ENCODE measurements at places on chromosomes 2 and 18.

DNA sequence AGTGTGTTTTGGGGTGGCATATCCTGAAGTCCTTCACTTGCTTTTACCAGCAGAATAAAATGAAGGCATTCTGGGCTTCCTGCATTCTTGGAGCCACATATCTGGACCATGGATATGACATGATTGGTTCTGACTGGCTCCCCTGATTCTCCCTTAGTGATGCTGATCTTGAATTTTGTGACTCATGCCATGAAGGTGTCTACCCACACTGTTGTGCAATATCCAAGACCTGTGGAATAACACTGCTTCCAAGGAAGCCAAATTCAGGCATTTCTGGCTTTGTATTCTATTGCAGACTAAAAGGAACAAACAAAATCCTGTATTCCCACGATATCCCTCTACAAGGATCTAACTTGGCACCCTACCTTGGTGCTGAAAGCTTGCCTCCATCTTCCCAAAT is 125.8 kb downstream of the LYPD6B start:
- DNase-seq = no peak

- no peak for DNase-seq
These were observed 322.1 kb upstream of the ETAA1 start for GRCh38 chr2:67075056-67075455.

DNA sequence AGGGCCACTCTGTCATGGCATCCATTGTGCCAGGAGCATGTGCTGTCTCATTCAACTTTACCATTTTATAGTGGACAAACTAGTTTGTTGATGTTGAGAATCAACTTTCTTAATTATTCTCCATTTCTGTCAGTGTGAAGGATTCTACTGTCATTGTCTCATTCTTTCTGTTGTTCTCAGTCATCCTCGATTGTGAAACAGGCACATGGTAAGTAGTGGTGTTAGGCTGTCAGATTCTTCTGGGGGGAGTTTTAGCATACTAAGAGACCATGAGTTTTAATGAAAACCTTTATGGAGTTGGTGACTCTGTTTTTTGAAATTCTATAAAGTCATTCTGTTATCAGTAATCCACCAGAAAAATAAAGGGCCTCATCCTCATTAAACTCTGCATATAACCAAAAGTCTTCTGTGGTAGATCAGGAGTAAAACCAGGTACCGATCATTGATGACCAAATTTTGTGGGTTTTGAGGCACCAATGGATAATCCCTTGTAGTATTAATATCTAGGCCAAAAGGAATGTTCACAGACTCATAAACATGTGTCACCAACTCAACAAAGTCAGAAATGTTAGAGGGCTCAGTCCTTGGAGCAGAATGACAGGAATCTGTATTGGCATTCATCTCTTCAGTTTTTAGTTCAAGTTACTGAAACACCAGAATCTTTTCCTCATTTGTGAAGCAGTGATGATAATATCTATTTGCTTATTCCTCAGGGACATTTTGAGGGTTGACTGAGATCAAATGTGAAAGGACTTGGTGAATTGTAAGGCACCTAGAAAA is 73.2 kb downstream of the CERS6 start:
- DNase-seq = no peak

DNA sequence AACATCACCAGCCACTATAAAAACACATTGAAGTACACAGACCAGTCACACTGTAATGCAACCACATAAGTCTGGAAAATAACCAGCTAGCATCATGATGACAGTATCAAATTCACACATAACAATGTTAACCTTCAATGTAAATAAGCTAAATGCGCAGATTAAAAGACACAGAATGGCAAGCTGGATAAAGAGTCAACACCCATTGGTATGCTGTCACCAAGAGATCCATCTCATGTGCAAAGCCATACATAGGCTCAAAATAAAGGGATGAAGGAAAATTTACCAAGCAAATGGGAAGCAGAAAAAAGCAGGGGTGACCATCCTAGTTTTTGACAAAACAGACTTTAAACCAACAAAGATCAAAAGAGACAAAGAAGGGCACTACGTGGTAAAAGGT is 110.8 kb downstream of the NR4A2 start:
- no peak for DNase-seq

DNA sequence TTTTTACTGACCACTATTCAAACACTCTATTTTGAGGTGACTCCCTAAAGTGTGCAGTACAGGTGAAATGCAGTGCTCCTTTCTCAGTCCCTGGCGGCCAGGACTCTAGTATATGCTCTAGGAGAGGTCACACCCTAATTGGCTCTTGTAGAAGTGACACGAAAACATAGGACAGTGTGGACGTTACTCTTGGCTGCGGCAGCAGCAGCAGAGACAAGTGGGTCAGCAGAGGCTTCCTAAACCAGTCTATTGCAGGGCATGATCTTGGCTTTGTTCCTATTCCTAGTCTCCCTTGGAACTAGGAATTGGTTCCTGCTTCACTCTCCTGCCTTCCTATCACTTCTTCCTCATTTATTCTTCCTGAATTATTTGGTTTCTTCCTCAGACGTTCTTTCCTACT is 10.1 kb upstream of the ONECUT2 start:
- no peak for DNase-seq

GRCh38 chr2:85706063-85706462 is 11.9 kb downstream of the GNLY start:
- no peak for DNase-seq

- DNase-seq = no peak
These were observed 69.0 kb downstream of the CTAGE1 start for GRCh38 chr18:22348521-22349316.

GRCh38 chr2:117436697-117437096 is 377.8 kb upstream of the DDX18 start:
- DNase-seq = no peak

DNA sequence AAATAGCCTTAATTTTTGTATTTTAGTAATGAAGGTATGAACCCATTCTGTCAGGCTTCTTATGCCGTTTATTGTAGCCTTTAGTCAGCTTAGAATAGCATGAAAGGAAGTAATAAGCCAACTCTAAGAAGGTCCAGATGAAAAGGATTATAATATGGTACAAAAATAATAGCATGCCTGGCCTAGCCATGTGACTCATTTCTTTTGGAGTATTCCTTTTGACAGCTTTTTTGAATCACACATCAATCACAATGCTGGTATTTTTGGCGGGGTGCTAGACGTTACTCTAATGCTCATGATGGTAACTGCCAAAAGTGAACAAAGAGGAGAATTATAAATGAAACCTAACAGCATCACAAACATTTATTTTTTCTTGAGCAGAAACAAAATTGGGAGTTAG is 19.9 kb downstream of the FMNL2 start:
- DNase-seq = no peak

DNA sequence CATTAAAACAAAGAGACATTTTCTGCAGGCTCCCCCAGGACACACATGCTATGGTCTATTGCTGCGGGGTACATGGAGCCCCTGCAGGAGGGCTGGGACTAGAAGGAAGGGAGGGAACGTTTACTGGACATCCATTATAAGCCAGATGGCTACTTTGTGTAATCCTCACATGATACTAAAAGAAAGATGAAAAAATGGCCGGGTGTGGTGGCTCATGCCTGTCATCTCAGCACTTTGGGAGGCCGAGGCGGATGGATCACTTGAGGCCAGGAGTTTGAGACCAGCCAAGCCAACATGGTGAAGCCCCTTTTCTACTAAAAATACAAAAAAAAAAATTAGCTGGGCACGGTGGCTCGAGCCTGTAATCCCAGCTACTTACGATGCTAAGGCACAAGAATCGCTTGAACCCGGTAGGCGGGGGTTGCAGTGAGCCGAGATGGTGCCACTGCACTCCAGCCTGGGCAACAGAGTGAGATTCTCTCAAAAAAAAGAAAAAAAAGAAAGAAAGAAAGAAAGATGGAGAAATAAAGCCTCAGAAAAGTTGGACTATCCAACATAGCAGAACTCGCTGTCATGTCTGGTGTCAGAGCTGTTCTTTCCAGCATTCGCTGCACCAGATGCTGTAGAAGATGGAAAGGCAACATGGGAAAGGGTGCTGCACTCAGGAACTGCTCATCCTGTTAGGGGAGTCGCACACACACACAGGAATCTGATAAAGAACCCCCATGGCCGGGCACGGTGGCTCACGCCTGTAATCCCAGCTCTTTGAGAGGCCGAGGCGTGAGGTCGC is 7.8 kb upstream of the MYCN start:
- no peak for DNase-seq

DNA sequence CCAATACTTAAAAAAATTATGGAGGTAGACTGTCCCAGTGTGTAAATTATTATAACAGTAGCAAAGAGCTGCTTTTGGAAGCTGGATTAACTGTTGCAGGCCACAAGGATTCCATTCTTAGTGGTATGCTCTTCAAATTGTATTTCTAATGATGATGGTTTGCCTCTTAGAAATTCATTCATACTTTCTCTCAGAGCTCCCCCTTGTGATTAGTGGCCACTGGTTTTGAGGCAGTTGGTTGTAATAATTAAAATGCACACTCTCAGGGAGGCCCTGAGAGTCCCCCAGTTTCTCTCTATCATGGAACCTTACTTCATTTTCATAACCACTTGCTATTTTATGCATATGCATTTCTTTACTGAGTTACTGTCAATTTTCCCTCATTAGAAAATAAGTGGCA is 122.5 kb downstream of the PLA2R1 start:
- DNase-seq = peak; percentile 9

DNA sequence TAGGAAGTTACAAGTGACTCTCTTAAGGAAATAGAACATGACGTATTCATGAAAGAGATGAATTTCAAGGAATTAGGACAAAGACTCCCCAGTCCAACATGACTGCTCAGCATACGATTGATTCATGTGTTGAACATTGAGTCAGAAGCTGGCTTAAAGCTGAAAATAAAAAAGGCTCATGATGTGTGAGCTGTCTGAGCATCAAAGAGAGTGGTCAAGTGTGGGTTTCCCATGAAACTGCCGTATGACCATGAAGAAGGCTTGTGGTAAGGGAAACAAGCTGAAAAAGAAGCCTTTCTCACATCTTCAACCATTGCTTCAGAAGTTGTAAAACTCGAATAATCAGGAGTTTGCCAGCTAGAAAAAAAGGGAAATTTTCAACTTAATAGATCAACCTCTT is 201.9 kb upstream of the APCDD1 start:
- DNase-seq = no peak

DNA sequence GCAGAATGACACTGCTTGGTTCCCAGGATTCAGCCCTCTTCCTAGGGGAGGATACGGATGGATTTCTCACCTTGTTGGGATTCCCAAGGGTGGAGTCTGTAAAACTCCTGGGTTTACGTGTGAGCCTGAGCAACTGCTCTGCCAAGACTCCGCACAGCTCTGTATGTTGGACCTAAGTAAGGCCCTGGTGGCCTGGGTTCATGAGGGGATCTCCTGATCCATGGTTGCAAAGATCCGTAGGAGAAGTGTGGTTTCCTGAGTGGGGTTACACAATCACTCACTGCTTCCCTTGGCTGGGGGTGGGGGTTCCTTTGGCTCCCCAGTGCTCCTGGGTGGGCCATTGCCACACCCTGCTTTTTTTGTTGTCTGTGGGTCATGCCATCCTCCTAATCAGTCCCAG is 37.7 kb downstream of the ANKRD12 start:
- DNase-seq = no peak

- no peak for DNase-seq
These were observed 86.7 kb upstream of the THUMPD2 start for GRCh38 chr2:39865751-39866150.

DNA sequence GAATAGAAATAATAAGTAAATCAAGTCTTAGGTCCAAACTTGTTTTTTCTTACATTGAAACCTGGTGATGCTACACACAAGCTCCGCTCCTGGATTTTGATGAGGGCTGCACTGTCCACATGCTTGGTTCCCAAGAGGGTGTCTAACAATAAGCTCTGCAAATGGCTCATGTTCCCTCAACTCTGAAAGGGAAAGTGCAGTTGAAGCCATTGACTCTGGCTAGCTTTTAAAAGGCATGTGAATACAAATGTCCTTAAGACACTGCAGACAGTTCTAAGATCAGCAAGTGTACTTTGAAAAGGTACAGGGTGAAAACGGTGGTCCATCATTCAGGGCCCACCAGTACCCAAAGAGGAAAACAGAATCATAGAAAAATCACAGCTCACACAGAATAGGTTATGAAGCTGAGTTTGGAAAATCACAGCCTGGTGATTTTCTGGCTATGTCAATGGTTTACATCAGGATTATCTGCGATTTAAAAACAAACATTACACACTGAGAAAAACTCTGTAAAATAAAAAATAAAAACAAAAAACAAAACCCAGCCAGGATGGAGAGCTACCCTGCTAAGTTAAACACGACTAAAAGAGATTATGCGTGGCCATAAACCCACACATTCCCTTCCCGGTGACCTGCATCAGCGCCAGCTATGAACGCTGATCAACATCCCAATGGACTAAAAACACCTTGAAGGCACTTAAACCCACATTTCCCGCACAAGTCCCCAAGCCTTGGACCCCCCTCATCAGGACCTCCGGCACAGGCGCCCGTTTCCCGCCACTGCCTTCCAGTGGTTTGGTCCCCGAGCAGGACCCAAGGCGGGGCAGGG is 554 bp downstream of the PFN4 start:
- no peak for DNase-seq

DNA sequence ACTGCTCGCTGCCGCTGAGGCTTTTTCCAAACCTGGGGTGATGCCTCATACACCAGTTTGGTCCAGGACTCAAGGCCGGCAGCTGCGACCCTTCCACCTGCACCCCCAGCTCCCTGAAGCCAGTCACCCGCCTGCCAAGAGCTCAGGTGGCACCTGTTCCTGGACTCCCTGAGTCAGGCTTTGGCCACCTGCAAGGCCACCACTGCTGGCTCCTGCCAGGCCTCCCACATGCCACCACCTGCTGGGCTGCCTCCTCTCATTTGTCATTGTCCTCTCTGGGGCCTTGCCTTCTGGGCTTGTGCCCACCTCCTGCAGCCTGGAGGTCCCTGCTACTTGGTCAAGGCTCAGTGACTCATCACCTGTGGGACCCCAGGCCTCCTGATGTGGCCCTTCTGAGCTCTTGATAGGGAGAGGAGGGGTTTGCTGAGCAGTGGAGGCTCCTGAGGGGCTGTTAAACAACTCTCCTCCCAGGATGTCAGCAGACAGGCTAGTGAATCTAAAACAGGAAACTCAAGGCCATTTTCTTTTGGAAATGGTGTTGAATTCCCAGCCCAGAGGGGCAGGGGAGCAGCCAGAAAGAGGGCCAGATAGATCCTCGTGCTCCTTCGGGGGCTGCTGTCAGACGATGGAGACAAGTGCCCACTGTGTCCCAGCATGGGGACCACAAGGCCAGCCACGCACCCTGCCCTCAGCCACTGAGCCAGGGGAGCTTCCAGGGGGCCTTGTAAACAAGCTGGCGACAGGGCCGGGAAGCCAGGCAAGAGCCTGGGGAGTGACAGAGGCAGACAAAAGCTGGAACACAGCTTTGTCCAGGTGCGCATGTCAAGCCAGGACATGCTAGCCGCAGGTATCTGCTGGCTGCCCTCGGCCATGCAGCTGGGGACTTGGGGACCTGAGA is 416.8 kb downstream of the LRATD1 start:
- DNase-seq = no peak

GRCh38 chr2:102060792-102061191 is 69.0 kb downstream of the IL1R2 start:
- no peak for DNase-seq

- DNase-seq = no peak
These were observed 362.8 kb downstream of the FBXO15 start for GRCh38 chr18:73784853-73785252.

GRCh38 chr18:28116461-28116860 is 60.5 kb downstream of the CDH2 start:
- no peak for DNase-seq
